ENCODE measurements at places on chromosomes 1 and 21. TPM values are rescaled to one million over a fixed set of nuclear protein-coding genes. Genes with fewer than 3 reads are reported as not detected.

C1orf174 gene
- 45.4 TPM for total RNA-seq

ADGRL4 gene
- 7.6 TPM for total RNA-seq

DNA sequence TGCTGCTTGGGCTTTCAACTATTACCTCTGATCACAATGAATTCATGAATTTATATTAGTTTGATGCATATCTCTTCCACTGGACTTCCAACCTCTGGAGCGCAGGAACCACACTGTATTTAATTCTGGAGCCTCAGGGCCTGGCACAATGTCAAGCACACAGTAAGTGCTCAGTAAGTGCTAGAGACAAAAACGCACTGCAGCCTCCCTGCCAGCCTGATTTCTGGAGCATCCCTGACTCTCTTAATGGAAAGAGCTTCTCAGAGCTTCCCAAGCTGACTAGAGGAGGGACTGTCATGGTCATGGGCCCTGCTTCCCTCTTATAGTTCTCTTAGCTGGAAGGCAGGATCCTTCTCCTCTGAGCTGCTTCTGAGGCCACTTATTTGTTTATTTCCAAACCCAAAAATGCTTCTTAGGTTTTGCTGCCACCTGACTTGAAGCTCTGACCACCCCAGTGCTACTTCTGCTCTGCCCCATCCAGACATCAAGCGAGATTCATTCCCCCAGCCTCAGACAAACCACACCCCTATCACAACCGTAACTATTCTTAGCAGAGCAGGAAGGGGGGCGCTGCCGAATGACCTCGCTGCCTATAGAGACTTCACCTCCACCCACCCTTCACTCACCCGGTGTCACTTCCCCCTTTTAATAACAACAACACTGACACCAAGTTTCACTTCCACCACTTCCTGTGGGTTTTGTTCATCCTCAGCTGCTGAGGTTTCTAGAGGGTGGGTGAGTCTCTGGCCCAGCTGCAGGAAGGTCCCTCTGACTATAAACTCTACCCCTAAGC, 33.6 kb downstream of the NUAK2 start:
- peak; percentile 78 for DNase-seq

GRCh38 chr21:42507418-42507817, 6.2 kb upstream of the SLC37A1 start:
- no peak for DNase-seq

LCE2B gene
- not detected for total RNA-seq

- no peak for DNase-seq
Measured at GRCh38 chr1:228171221-228171891, 5.8 kb downstream of the IBA57 start.
